Fibroblast of the aortic adventitia (primary cell): ENCODE measurements at places on chromosomes 2 and 18. TPM values are rescaled to one million over a fixed set of nuclear protein-coding genes. Genes with fewer than 3 reads are reported as not detected.

GRCh38 chr2:11346023-11346482 lies 1.6 kb upstream of the ROCK2 start:
- DNase-seq = no peak

- peak; percentile 56 for DNase-seq
Measured at GRCh38 chr2:134193006-134193405, 60.9 kb upstream of the MGAT5 start.

GRCh38 chr2:96423828-96424227 lies 81.3 kb downstream of the NEURL3 start:
- no peak for DNase-seq

DNA sequence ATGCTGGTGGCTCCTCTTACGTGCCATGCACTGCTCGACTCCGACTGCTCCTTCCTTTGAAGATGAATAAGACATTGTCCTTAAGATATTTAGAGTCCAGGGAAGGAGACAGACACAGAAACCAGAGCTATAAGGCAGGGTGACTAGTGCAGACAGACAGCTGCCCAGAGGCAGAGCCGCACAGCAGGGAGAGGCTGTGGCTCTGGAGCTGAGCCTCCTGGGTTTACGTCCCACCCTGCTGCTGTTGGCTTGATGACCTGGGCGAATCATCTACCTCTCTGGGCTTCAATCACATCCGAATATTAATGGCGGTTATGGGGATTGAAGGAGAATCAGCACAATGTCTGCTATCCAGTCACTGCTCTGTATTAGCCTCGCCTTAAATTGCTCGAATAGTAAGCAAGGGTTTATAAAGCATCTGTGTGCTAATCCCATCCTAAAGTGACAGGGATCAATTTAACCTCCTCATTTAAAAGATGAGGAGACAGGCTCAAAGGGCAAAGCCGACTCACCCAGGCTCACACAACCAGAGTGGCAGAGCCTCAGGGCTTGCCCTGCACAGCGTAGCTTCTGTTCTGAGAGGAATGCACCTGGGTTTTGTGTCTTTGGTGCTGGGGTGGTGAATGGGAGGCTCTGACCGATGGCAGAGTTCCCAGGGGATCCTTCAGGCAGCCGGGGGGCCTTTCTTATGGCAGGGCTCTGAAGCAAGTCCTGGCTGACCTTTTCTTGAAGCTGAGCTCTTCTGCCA lies 284.1 kb downstream of the MYCN start:
- no peak for DNase-seq

- no peak for DNase-seq
Measured at GRCh38 chr2:2889646-2890045, 488.0 kb downstream of the EIPR1 start.

DNA sequence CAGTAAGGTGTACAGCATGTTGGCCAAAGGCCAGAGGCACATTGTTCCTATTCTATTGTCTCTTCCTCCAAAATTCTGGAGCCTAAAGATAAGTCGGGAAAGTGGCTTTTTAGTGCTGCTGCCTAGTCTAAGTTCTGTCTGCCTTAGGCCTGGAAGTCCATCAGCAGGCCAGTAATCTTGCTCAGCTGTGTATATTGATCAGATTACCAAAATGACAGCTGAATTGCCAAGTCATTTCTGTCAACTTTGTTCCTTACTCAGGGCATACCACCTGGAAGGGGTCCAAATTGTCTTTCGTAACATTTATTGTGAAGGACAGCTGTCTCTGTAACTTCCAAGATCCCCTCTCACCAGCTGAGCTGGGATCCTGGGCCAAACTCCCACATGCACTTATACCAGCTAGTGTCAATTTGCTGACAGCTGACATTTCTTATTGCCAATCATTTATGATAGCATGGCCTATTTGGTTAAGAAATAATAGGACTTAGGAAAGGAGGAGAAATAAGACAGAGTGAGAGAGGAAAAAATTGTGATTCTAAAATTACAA lies 116.8 kb upstream of the FSHR start:
- DNase-seq = no peak

DNA sequence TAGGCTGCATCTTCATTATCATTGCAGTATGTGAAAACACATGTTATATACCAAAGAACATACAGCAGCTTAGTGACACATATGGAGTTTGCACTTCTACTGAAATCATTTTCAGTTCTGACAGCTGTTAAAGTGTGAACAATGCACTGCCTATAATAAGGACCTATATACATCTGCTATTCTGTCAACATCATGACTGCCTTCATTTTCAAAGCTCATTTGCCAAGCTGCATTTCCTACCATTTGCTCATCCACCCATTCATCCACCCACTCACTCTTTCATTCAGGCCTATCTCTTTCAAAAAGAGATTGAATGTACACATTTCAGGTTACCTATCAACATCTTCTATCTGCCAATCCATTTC lies 81.7 kb upstream of the STK17B start:
- no peak for DNase-seq

GRCh38 chr2:161426455-161426921 lies 10.4 kb downstream of the TBR1 start:
- no peak for DNase-seq

GRCh38 chr2:223100061-223100511 lies 48.1 kb downstream of the KCNE4 start:
- DNase-seq = peak; percentile 88

The ANKRD39 gene
- 4.0 and 6.1 TPM in 2 replicates for total RNA-seq

The ASPRV1 gene
- total RNA-seq = 0.54 TPM in 1 of 2 replicates, not detected in the other

The MLPH gene
- total RNA-seq = 5.2 and 6.1 TPM in 2 replicates

The ALK gene
- 0.27 and 0.82 TPM in 2 replicates for total RNA-seq

The GCG gene
- total RNA-seq = not detected in 2 replicates

The EFR3B gene
- total RNA-seq = 0.99 and 1.1 TPM in 2 replicates
